ENCODE measurements at places on chromosomes 3 and 15. TPM values are rescaled to one million over a fixed set of nuclear protein-coding genes. Genes with fewer than 3 reads are reported as not detected.
A peak's percentile ranks its signal among the peaks of the same experiment; 100 is the strongest.

SLC2A2 gene
- not detected for total RNA-seq

AADAC gene
- total RNA-seq: not detected

SLC6A20 gene
- not detected for total RNA-seq

PPP2R3A gene
- total RNA-seq: 24.1 TPM

SLC12A1 gene
- total RNA-seq: not detected

HYAL3 gene
- total RNA-seq: 2.2 TPM

- no peak for DNase-seq
Observed at GRCh38 chr3:10370429-10370828, 49.5 kb upstream of the SEC13 start.

- DNase-seq: no peak
Observed at GRCh38 chr3:135243616-135244015, 448.6 kb downstream of the EPHB1 start.

GRCh38 chr3:178318340-178318739, 217.9 kb upstream of the KCNMB2 start:
- DNase-seq: no peak

DNA sequence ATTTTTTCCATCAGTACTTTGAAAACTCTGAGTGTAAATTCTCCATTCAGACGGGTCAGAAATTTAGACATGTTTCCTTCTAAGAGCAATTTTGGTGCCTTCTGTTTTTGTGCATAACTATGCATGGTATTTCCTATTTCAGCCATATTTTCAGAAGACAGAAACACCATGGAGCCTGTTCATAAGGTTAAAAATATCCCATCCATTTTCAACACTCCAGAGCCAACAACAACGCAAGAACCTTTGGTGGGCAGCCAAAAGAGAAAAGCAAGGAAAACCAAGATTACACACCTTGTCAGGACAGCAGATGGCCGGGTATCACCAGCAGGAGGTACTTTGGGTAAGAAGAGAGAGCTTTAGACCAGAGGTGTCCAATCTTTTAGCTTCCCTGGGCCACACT, 275.6 kb downstream of the BBX start:
- DNase-seq: no peak

- peak; percentile 93 for DNase-seq
Observed at GRCh38 chr3:185353823-185354614, 8.9 kb upstream of the MAP3K13 start.

GRCh38 chr3:38579141-38579540, 70.3 kb downstream of the SCN5A start:
- DNase-seq: peak; percentile 35

GRCh38 chr3:116155841-116156240, 289.4 kb downstream of the LSAMP start:
- peak; percentile 4 for DNase-seq

DNA sequence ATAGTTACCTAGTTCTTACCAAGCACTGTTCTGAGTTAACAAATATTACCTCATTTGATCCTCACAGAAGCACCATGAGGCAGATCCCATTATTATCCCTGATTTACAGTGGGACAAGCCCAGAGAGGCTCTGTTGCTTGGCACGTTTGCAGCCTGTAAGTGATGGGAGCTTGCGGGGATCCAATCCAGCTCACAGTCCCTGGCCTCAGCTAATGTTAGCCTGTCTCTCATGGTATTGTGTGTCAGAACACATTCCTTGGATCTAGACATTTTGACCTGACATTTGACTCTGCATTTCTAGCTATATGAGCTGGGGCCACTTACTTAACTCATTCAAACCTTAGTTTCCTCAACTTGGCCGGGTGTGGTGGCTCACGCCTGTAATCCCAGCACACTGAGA, 246.9 kb upstream of the LRTM1 start:
- no peak for DNase-seq

DNA sequence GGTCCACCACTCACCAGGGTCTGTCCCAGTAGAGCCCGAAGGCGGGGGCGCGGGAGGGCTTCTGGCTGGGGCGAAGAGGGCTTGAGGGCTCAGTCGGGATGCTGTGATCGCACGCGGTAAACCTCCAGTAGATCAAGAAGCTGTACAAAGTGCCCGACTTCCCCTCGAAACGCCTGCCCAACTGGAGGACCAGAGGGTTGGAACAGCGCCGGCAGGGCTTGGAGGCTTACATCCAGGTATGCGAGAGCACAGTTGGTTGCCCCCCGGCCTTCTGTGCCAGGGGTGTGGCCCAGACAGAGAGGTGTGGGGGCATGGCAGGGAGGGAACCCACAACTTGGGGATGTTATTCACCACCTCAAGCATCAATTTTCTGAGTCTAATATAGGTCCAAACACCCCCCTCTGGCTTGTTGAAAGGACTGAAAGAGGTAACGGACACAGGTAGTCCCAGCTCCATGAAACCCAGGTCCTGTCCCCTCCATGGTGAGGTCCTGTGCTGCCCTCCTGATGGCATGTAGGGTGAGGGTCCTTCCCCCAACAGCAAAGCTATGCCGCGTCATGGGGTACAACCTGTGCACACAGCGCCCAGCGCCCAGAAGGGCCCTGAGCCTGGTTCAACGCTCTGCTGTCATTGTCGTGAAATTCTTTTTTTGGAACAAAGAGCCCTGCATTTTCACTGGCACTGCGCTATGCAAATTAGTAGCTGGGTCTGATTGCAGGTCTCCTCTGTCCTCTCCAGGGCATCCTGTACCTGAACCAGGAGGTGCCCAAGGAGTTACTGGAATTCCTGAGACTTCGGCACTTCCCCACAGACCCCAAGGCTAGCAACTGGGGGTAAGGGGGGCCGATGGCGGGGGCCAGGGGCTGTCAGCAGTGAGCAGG, 1.2 kb downstream of the SNX22 start:
- no peak for DNase-seq

GRCh38 chr15:55222588-55222987, 25.8 kb upstream of the RSL24D1 start:
- DNase-seq: no peak

DNA sequence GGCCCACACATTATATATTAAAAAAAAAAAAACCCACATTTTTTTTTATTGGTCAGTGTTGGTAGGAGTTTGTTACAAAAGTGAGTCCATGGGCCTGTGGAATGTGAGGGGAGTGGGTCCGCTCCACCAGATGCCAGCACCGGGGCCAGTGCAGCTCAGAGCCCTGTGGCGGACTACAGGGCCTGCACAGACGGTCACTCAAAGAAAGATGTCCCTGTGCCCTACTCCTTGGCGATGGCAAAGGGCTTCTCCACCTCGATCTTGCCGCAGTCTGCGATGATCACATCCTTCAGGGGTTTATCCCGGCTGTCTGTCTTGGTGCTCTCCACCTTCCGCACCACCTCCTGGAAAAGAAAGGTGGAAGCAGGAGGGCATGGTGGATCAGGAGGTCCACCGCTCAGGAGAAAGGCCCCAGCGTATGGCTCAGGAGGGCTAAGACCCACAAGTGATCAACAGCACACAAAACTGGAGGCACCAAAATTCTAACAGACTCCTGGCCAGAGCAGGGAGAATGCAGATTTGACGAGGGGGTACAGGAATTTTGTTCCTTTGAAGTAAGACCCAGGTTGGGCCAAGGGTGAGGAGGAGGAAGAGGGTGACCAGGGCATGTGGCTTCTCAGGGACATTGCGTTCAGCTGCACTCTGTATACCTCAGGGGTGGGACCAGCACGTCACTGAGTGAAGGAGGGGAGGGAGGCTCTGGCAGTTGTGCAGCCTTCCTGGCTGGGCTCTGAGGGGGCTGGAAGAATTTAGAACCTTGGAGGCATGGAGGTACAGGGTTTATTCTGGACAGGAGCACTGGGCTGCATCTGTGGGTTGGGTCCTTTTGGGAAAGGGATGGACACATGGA, 4.5 kb downstream of the SNX22 start:
- no peak for DNase-seq

DNA sequence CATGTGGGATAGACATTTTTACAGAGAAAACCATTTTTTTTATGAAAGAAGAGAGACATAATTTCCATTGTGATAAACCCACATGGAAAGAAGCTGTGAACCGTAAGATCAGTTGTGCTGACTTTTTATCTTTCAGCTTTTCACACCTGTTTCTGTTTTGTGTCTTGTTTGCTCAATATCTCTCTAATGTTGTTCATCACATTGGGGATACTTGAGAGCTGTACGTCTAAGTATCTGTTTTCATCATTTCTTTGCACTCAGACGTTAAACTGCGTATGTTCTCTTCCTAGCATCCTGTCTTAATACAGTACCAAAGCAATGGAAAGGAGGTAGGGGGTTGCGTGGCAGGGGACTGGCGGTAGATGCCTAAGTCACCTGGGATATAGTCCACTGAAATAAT, 449.0 kb downstream of the NAALADL2 start:
- DNase-seq: no peak

DNA sequence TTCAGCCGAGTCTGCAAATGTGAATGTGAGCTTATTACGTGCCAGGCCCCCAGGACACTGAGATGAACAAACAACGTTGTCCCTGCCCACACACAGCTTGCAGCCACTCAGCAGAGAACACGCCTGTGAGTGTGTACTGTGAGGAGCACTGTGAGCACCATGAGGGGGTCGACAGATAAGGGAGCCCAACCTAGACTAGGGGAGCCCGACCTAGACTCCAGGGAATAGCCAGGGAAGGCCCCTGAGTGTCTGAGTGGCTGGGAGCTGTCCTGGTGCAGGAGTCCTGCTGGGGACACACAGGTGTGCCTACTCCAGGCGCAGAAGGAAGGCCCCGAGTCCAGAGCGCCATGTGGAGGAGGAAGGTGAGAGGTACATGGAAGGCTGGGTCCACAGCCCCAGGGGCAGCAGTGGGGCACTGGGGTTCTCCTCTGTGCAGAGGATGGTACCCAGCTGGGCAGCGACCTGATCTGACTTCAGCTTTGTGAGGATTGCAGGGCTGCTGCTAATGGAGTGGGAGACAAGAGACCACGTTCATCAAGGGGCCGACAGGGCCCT, 36.5 kb downstream of the MGLL start:
- no peak for DNase-seq

GRCh38 chr3:85846940-85847339, 888.2 kb downstream of the CADM2 start:
- no peak for DNase-seq

GRCh38 chr15:43253431-43254403, 13.0 kb downstream of the TGM5 start:
- no peak for DNase-seq

DNA sequence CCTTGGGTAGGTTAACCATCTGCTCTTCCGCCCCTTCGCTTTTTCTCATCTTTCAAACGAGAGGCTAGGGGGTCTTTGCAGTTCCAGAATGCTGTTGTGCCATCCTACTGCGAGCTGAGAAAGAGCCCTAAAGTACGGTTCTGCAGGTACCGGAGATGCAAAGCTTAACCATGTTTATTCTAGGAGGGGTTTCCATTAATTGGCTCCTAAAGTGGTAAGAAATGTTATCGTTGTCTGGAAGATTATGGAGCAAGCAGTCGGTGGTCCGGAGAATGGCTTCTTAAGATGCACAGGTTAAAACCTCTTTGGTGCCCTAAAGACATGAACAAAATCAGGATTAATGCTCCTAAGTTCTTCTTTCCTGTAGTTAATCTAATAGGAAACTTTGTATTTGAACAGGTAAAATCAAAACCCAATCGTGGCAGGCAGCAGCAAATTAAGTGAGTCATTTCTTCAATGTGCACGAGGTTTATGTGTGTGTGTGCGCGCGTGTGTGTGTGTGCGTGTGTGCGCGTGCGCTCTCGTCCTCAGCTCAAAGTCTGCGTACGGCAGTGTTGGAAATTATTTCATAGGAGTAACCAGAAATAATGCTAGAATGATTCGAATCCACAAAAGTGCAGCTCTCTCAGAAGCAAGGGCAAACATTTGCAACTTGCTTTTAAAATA, 772 bp downstream of the FAM81A start:
- DNase-seq: peak; percentile 18

DNA sequence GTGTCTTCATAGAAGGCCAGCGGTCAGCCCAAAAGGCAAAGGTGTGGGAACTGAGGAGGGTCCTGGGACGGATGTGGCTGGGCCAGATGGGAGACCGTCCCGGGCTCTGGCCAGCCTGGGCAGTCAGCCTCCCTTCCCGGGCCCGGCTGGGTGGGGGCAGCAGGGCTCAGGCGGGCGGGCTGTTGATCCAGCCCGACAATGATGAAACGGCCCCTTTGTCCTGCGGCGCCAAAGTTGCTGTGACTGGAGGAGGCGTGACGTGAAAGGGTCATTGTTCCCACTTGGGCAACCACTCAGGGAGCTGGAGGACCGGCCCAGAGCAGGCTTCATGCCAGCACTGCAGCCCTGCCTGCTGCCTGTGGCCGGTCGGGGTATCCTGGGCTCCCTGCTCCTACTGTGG, 16.5 kb downstream of the DUSP7 start:
- DNase-seq: peak; percentile 78

DNA sequence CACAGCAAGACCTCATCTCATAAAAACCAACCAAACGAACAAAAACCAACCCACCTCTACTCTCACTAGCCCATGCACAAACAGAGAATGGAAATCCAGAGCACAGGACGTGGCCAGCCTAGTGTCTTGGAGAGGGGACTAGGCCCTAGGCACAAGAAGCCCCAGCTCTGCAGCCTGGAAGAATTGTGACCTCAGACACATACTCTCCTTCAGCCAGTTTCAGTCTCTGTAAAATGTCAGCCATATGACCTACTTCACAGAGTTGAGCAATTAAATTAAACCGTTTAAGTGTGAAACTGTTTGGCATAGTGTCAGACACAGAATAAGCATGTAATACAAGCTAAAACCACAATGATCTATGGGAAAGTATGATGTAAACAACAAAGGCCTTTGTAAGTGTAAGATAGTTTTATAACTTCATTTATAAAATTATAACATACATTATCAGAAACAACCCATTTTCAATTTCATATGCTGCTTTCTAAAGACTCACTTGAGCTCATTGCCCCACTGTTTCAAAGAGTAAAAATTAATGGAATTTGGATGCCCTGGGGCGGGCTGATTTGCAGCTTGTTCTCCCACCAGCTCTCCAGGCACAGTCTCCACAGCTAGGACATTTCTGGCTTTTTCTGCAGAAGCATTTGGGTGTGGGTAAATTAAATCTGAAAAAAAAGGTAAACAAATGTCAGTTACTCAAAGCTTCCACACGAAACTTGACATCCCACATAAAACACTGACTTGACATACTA, 32.9 kb downstream of the TBC1D2B start:
- no peak for DNase-seq

GRCh38 chr3:152230370-152230769, 38.4 kb upstream of the MBNL1 start:
- DNase-seq: no peak

GRCh38 chr15:66841953-66842681, 140.1 kb downstream of the SMAD6 start:
- peak; percentile 81 for DNase-seq

GRCh38 chr3:130093741-130094391, 12.2 kb downstream of the ALG1L2 start:
- DNase-seq: peak; percentile 18

- DNase-seq: no peak
Observed at GRCh38 chr3:27085829-27086730, 283.1 kb downstream of the NEK10 start.

- no peak for DNase-seq
Observed at GRCh38 chr15:101795455-101795854, 7.9 kb upstream of the OR4F6 start.
